ENCODE measurements at places on chromosomes 3 and 15.
A peak's percentile ranks its signal among the peaks of the same experiment; 100 is the strongest.

DNA sequence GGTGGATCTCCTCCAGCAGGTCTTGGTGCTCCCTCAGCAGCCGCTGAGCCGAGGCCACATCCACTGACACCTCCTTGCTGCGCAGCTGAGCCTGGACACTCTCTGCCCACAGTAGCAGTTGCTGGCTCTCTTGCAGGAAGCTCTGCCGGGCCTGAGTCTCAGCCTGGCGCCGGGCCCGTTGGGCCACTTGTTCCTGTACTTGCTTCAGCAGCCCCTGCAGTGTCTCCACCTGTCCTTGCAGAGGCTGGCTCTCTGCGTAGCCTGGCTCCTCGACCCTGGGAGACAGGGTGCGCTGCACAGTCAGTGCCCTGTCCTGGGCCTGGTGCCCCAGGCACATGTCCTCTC, 15.5 kb downstream of the SPTBN5 start:
- DNase-seq: peak; percentile 26

DNA sequence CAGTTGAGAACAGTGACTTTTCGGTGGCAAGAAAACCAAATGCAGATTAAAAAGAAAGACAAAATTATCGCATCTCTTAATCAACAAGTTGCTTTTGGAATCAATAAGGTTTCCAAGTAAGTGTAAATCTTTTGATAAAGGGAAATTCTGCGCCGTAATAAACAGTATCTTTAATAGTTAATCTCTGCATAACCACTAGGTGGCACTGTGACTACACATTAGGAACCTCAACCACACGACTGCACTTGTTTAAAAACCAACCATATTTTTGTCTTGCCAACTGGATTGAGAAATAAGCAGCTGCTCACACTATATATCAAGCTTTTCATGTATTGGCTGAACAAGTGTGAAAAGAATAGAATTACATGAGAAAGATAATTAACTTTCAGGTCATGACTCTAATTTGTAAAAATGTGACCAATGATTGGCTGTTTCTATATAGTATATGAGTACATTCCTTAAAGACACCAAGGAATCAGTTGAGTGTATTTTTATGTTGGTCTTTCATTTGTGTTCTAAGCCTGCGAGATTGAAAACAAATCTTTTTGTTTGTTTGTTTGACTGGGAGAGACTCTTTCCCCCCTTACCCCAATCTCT, 72.7 kb downstream of the DZIP3 start:
- peak; percentile 74 for DNase-seq

DNA sequence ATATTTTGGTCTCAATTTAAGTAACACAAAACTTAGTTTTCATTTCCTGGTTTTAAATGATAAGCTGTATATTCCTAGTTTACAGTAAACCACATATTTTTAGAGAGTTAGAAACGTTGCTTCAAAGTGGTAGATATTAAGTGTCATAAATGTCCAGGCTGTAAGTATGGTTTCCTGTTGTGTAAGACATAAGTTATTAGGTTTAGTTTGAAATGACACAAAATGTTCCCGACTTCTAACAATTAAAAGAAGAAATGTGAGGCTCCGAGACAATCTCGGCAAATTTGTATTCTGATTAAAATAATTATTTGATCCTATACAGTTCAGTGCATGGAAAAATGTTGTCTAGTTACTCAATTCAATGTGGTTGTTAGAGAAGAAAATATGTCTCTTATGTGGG, 387.3 kb downstream of the EPHA3 start:
- no peak for DNase-seq

GRCh38 chr3:182451871-182452270, 341.4 kb upstream of the ATP11B start:
- no peak for DNase-seq

- no peak for DNase-seq
Observed at GRCh38 chr3:155690921-155691320, 54.0 kb downstream of the PLCH1 start.

DNA sequence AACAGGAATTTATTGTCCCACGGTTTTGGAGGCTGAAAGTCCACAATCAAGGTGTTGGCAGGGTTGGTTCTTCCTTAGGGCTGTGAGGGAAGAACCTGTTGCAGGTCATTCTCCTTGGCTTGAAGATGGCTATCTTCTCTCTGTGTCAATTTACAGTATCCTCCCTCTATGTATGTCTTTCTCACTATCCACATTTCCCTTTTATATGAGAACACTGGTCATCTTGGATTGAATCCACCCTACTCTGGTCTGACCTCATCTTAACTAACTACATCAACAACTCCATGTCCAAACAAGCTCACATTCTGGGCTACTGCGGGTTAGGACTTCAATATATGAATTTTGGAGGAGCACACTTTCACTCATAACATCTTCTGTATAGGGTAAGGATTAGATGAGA, 61.9 kb downstream of the CLDN1 start:
- no peak for DNase-seq

DNA sequence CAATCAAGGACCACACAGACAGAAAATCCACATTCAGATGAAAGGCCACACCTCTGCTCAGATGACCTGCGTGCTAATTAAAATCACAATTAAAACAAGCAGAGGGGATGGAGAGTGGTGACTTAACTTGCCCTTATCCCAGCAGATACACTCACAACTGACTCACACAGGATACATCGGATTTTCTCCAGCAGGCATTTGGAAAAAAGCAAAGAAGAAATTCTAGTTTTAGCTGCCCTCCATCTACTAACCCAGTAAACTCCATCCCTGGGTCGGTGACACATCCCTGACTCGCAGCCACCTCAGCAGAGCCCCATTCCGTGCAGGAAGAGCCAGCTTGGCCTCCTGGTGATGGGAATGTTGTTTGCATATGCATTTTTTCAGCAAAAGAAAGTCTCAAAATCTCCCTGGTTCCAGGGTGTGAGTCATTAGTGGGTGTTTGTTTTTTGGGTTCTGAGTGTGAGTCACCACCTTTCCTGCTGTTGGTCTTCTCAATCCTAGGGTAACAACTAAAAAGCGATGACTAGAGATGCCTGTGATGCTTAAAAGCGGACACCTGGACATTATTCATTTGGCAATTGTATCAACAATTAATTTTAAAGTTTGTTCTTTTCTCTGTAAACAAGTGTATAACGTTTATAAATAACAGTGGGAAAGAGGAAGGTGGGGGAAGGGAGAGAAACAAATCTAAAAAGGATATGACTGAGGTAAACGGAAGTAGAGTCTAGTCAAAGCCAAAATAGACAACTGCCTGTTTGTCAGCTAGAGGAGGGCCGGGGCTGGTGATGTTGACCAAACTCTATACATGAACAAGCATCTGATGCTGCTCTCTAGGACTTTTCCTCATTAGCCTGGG, 49.8 kb upstream of the SLC4A7 start:
- peak; percentile 40 for DNase-seq

- DNase-seq: no peak
Observed at GRCh38 chr3:14396031-14396692, 6.2 kb upstream of the SLC6A6 start.

DNA sequence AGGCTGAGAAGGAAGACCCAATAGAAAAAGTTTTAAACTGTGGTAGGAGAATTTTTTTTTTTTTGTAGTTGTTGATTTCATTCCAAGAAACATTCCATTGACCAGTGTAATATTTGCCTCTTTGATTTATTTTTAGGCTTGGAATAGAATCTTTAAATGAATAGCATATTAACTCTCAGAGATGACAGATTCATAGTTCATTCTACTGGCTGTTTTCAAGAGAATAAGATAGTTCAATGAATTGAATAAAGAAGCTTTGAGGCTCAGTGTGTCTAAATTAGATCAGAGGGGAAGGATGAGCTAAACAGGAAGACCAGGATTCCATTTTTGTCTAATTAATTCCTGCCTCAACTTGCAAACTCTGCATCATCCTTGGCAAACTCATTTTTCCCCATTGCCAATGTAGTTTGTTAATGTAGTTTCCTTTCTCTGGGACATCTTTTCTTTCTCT, 98.4 kb downstream of the NAALADL2 start:
- DNase-seq: peak; percentile 41
